ENCODE measurements at places on chromosomes 11 and 22.

DNA sequence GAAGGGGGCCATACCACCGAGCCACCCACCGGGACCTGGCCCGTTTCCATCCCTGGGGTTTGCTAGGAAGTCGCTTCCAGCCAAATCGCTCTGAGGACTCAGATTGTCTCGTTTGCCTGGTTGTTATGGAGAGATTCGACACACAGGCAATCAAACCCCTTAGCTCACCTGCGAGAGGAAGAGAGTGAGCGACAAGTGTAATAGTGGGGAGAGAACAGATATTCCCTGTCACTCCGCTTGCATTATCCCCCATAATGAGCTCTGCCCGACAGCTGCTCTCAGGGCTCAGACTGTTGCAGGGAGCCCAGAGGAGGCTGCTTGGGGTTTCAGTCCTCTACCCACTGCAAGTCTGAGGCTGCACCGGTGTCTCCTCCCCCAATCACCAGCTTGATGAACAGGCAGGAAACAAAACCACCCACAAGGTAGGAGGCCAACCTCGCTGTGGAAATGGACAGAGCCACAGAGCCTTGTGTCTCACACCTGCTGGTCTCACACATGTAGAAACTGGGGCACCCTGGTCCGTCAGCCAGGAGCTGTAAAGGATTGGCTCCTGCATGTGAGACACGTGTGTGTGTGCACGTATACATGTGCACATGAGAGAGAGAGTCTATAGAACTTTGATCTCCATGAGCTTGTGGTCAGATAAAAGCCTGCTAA, 351.1 kb downstream of the BUD13 start:
- no peak for DNase-seq

GRCh38 chr11:30778596-30778995, 192.4 kb upstream of the MPPED2 start:
- DNase-seq: no peak

- no peak for DNase-seq
Measured at GRCh38 chr11:25159341-25159740, 662.5 kb downstream of the LUZP2 start.

- no peak for DNase-seq
Measured at GRCh38 chr11:102421261-102421660, 31.3 kb downstream of the TMEM123 start.

DNA sequence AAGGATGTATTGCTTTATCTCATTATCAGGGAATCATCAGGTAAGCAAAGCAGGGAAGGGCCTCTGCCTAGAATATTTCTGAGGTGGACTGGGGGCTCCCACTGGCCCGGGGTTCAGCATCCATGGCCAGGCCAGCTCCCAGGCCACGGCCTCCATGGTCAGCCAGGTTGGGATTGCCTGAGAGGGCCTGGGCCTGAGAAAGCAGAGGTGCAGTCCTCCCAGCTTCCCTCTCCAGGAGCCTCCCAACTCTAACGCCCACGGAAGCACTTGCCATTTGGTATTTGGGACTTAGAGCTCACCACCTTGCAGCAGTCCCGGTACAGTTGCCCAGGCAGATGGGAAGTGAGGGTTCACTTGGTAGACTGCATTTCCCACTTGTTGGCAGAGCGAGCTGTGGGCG, 12.7 kb downstream of the DGAT2 start:
- no peak for DNase-seq

DNA sequence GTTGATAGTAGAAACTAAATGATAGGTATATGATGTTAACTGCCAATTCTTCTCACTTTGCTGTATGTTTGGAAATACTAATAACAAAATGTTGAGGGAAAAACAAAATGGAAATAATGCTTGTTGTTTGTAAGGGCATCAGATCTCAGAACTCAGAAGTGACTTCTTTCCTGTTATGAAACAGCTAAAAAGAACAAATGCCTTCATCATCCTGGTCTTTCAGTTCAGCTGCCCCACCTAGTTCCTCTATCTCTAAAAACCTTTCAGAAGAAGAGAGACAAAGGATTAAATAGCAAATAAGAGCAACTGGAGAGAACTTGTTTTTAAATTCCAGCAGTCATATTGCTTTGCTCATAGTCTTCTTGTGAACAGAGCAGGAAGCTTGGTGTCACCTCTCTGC, 345.3 kb upstream of the NCAM1 start:
- DNase-seq: no peak

GRCh38 chr22:36331912-36332622, 55.7 kb downstream of the MYH9 start:
- peak; percentile 79 for DNase-seq

DNA sequence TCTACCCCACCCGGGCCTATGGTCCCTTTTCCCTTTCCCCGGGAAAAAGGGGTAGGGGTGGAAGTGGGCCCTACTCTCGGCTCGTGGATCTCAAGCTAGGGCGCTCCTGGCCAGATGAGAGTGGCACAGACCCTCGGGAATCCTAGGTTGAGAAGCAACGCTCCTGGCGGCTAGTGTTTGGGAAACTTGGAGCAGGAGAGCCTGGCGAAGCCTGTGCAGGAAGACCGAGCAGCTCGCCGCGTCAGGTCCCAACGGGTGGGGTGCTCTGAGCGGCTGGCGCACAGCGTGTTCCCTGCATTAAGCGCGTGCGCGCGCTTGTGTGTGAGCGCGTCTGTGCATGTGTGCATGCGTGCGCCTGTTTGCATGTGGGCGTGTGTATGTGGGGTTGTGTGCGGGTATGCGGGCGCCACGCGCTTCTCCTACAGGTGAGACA, 7.1 kb upstream of the FLI1 start:
- DNase-seq: no peak

DNA sequence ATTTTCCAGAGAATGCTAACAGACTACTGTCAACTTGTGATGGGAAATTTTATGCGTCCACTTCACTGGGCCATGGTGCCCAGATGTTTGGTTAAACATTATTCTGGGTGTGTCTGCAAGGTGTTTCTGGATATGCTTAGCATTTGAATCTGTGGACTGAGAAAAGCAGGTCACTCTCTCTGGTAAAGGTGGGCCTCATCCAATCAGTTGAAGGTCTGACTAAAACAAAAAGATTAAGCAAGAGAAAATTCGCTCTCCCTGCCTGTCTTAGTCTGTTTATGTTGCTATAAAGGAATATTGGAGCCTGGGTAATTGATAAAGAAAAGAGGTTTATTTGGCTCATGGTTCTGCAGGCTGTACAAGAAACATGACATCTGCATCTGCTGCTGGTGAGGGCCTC, 32.1 kb upstream of the CD81 start:
- no peak for DNase-seq

- DNase-seq: no peak
Measured at GRCh38 chr22:48752451-48753380, 1075.0 kb downstream of the BRD1 start.

DNA sequence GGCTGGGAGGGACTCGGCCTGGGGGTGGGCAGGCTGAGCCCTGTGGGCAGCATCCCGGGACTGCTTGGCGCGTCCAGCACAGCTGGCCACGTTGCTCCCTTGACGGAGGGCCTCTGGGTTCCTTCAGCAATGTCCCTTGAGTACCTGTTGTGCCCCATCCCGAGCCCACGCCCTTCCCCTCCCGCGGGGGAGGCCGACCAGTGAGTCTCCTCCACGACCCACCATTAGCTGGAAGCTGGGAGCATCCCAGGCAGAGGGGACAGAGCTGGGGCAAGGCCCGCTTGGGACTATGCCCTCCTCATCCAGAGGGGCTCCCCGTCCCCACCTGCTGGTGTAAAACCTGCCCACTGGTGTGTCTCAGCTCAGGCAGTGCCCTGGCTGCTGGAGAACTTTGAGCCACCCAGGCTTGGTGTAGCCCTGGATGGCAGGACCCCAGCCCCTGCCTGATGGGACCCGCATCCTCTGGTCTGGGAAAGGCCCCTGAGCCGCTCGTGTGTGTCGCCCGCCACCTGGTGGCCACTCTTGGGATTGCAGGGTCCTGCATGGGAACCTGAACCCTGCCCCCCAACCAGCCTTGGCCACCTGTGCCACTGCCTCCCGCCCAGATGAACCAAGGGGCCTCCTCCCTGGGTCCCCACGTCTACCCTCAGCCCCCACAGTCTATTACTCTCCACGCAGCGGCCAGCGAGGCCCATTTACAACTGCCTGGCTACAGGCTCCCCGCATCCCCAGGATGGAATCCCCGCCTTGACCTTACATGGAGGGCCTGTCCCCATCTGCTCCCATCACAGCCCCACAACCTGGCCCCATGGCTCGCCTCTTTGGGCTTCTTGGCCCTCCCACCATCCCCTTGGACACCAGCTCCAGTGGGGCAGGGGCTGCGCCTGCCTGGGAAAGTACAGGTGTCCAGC, 16.6 kb upstream of the ARHGAP8 start:
- peak; percentile 39 for DNase-seq

GRCh38 chr11:17682848-17683247, 36.5 kb upstream of the MYOD1 start:
- DNase-seq: no peak

GRCh38 chr22:29146771-29147170, 58.9 kb upstream of the EMID1 start:
- no peak for DNase-seq

DNA sequence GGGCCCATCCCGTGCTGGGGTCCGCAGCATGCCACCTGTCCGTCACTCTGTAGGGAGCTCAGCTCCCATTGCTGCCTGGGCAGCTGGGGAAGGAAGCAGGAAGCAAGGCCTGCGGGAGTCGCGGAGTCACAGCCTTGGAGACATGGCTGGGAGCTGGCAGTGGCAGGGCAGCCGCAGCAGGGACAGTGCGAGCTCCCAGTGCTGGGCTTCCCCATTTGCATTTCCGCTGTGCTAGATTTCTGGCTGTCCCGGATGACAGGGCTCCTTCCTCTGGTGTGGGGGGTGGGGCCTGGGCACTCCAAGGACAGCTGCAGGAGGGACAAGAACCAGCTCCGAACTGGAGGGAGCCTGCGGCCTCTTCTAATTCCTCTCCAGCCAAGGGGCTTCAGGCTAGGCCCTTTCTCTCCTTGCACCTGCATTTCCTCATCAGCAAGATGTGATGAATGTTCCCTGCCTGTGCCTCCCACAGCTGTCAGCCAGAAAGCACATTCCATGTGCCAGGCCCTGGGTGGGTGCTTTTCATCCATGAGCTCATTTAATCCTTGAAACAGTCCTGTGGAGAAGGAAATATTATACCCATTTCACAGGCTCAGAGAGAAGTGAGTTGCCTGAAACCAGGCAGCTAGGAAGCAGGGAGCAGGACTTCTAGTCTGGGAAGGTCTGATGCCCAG, 48.0 kb downstream of the MYO7A start:
- DNase-seq: peak; percentile 92

GRCh38 chr11:13111813-13112130, 102.7 kb downstream of the RASSF10 start:
- no peak for DNase-seq
